ENCODE measurements at places on chromosomes 16 and 17.

- DNase-seq: no peak
Measured at GRCh38 chr16:80695020-80695419, 109.4 kb downstream of the CDYL2 start.

DNA sequence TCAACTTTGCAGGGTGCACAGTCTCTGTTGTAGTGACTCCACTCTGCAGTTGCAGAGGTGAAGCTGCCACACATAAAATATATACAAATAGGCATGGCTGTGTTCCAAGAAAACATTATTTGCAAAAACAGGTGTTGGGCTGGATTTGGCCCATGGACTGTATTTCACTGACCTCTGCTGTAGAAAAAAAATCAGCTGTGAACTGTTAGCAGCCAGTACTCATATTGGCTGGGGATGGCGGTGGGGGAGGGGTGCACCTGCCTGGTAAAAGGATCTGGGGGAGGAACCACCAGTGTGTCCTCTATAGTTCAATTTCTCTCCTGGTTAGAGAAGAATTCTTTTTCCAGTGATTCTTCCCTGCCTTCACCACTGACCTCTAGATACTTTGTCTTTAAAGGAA is 50.0 kb downstream of the SHISA9 start:
- no peak for DNase-seq

DNA sequence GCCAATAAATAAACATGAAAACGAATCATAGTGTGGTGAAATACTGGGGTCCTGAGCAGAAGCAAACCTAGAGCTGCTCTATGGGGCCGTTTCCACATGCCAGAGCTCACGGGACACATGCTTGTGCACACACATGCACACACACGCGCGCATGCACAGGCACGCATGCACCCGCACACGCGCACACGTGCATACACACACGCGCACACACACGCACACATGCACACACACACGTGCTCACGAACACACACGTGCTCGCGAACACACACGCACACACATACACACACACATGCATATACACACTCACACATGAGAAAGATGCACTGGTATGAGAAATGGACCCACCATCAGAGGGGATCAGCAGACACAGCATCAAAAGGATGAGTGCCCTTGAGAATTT is 52.2 kb upstream of the DNAJA2 start:
- DNase-seq: no peak

GRCh38 chr16:23131931-23132621 is 17.2 kb downstream of the USP31 start:
- no peak for DNase-seq

- DNase-seq: no peak
Measured at GRCh38 chr17:45101883-45102811, 30.2 kb downstream of the PLCD3 start.

DNA sequence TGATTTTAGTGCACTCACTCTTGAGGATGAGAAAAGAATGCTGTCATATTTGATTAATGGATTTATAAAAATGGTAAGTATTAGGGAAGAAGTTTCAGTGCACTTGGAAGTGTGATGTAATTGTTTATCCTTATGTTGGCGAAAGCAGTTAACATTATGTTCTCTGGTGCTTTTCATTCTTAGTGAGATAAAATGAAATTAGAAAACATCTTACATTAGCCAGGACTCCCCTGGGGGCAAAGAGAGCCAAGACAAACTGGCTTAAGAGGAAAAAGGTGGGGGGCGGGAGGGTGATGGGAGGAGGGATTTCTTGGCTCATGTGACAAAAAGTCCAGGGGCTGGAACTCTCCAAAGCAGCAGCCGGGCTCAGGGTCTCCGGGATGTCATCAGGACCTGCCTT is 73.2 kb downstream of the KNOP1 start:
- no peak for DNase-seq

- no peak for DNase-seq
Measured at GRCh38 chr16:50881956-50882355, 140.1 kb downstream of the CYLD start.

DNA sequence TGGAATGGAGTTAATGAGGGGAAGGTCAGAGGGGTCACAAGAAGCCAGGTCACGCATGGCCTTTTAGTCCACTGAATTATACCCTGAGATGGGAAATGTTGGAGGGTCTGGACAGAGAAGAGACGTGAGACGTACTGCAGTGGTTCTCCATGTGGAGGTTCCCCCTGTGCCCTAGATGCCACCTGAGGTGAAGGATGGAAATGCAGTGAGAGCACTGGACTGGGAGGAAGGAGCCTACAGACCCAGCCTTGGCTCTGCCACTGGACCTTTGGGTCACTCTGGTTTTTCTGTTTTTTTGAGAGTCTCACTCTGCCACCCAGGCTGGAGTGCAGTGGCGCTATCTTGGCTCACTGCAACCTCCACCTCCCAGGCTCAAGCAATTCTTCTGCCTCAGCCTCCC is 1.8 kb upstream of the PLSCR3 start:
- DNase-seq: no peak

- DNase-seq: no peak
Measured at GRCh38 chr17:39678340-39679116, 9.3 kb downstream of the PGAP3 start.

DNA sequence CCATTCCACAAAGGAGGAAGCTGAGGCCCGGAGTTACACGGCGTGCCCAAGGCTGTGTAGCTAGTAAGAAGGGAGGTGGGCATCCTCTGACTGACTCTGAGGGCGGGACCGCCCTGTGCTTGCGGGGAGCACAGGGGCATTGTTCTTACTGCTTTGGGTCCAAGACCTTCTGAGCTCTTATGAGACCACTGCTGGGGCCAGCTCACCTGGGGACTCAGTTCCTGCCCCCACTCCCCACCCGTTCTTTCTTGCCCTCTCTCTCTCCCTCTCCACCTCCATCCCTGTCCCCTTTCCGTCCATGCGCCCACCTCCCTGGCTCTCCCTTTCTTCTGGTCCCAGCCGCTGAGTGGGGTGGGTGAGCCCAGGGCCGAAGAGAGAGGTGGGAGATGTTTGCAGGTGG is 19.6 kb downstream of the CCR7 start:
- DNase-seq: no peak

- no peak for DNase-seq
Measured at GRCh38 chr16:54034684-54035083, 251.9 kb downstream of the IRX3 start.

DNA sequence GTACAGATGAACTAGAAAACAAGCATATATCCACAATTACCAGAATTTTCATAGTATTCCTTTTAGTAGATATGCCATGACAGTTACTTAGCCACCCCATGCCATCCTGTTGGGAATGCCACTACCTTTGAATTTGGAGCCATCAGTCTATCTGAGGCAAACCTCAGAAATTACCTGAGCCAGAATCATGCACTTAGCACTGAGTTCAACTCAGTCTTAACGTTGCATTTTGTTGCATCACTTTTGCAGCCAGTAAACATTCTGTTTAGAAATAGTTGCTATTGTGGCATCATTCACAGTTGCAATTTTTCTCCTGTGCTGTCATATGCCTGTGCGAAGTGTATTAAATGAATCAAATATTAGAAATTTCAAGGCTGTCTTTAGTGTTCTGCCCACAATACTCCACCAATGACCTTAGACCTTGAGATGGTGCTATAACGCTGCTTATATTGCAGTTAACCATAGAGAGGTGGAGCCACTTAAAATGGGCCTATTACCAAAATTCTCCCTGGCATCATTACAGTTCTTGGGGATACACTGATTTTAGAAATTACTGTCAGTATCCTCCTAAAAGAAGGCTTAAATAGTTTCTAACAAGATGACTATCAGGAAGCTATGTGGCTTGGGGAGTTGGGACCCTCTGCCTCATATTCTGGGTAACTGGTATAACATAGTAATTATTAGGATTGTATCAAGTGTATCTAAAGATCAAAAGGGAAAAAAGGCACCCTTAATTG is 11.1 kb downstream of the PTRH2 start:
- DNase-seq: no peak

DNA sequence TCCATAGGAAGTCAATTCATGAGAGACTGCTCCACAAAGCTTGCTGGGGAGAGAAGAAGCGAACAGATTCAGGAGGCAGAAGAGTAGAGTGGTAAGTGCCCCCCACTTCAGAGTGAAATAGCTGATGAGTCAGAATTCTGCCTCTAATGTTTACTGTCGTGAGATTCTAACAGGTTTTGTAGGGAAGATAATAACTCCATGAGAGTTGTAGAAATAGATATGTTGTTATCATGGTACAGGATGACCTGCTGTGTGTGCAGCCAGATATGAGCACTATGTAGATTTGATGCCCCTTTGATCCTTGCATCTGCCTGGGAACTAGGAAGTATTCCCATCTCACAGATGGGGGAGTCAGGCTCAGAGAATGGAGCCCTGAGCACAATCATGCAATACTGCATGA is 502.4 kb upstream of the CDH11 start:
- DNase-seq: no peak

DNA sequence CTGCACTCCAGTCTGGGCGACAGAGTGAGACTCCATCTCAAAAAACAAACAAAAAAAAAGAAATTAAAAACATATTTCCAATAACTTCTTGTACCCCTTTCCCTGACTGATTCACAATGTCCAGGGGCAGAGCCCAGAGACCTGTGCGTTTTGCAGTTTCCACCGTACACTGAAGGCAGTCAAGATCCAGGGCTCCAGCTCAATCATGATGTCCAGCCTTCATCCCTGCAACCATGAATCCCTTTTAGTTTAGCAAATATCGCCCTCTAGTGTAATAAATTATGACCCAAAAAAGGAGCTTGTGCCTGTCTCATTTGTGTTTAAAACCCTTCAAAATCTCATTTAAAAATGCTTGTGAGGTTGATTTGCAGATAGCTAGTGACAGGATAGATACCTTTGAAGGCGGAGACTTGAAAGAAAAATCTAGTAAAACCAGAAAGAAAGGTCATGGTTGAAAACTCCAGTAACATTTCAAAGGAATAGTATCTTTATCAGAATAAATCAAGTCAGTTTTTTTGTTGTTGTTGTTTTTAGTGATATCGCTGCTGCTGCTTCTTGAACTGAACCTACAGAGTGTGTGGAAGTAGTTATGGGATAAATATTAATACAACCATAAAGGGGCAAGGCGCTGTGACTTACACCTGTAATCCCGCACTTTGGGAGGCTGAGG is 3.7 kb upstream of the ERN1 start:
- no peak for DNase-seq

DNA sequence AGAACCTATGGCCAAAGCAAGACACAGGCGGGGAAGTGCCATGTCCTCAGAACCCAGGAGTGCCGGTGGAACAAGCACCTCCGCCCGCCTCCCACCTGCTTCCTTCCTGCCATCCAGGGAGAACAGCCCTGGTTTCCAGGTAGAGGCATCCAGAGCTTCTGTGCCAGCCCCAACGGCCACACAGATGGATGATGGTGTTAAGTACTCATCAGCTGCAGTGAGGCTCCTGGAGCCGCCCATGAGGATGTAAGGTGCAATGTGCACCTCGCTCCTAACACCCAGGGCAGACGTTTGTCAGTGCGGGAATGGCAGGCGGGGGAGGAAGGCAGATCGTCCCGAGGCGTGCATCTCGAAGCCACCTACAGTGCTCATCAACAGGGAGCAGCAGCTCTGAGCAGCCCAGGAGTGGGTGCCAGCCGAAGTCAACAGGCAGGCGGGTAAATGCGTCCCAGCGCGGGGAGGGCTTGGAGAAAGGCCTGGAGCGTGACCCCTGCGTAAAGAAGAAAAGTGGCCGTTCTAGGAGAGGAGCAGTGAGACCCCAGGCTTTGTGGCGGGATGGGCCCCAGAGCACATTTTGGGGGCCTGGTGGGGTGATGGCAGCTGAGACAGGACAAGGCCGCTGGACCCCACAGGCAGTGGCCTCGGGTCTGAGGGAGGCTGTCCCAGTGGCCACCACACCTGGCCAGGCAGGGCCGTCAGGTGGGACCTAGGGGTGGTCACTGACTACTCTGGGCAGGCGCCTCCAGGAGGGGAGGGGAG is 46.1 kb upstream of the ACSF3 start:
- no peak for DNase-seq

- DNase-seq: no peak
Measured at GRCh38 chr17:32010114-32010513, 2.9 kb downstream of the LRRC37B start.

- no peak for DNase-seq
Measured at GRCh38 chr16:27238016-27238587, 30.5 kb downstream of the NSMCE1 start.

DNA sequence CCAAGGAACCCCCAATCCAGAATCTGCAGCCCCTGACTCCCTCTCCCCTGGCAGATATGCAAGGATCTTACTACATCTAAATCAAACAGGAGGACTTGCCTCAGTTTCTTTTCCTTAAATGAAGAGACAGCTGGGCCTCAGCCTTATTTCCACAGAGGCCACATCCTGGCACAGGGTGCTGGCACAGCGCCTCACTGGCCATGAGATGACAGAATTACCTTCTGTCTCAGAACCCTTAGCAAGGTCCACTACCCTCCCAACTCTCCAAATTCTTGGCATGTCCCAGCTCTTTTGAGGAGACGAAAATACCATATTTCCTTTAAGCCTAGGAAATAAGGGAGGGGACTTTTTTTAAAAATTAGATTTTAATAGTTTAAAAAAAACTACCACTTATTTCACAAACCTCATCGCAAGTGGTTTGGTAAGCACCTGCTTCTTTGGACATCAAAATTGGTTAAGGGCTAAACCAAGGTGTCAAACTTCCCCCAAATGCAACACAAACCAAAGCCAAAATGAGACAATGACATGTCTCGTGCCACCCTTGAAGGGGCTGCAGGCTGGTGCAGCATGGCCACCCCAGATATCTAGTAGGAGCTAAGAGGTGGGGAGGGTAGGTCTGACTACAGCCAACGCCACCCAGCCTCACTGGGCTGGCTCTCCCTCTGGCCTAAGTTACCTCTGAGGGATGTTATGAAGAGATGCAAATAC is 25.3 kb downstream of the FAM117A start:
- no peak for DNase-seq

- no peak for DNase-seq
Measured at GRCh38 chr16:88347656-88348376, 34.9 kb upstream of the ZNF469 start.

- no peak for DNase-seq
Measured at GRCh38 chr16:30371248-30371816, 1.0 kb upstream of the TBC1D10B start.

DNA sequence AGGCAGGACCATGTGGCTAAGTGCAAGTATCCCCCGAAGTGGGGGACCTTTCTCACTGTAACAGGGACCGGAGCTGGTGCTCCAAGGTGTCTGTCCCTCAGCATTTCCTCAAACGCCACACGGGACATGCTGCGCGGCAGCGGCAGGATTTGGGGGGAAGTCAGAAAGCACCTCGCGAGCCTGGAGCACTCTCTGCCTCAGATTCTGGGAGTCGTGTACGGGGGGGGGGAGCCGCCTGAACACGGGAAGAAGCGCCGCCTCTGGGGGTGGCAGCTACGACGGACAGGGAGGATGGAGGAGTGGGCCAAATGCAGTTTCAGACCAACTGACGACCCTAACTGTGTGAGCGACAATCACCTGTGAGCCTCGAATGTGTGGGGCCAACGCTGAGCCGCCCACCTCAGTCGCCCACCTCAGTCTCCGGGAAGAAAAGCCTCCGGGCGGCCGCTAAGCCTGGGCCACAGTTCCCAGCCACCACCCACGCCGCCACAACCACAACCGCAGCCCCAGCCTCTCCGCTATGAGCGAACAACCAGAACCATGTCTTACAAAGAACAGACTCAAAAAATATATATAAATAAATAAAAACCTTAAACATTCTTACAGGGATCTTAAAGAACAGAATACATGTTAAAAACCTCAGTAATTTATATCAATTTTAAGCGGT is 8.8 kb upstream of the TRAP1 start:
- no peak for DNase-seq

GRCh38 chr16:89200850-89201411 is 594 bp upstream of the SLC22A31 start:
- DNase-seq: no peak
